ENCODE measurements at places on chromosomes 3 and 15.

DNA sequence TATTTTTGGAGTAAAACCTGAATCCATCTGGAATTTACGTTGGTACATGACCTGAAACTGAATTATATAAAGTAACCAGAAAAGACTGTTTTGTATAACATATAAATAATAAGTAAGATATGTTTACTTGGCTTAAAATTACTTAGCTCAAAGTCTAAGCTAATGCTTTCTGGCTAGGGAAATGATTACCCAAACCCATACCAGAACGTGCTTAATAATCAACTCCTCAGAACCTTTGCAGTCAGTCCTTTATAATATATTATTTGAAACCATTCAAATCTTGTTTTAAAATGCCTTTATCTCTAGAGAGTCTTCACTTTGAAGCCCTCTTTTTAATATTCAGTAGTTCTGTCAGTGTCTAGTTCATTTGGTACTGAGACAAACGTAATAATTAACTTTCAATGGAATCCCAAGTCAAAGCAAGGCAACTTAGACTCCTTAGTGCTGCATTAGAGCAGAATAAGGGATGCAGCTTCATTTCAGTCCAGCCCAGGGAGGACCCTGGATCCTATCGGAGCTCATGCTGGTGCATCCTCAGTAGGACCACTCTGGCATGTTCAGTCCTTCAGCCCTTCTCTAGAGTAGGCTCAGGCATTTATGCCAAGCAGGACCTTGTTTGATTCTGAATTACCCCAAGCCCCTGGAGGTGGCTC lies 81.6 kb downstream of the MME start:
- no peak for DNase-seq

- no peak for DNase-seq
Measured at GRCh38 chr3:69881756-69882428, 117.6 kb upstream of the SAMMSON start.

GRCh38 chr3:194447161-194447560 lies 39.6 kb downstream of the ATP13A3 start:
- no peak for DNase-seq

GRCh38 chr3:116671151-116671550 lies 38.4 kb upstream of the TUSC7 start:
- no peak for DNase-seq

DNA sequence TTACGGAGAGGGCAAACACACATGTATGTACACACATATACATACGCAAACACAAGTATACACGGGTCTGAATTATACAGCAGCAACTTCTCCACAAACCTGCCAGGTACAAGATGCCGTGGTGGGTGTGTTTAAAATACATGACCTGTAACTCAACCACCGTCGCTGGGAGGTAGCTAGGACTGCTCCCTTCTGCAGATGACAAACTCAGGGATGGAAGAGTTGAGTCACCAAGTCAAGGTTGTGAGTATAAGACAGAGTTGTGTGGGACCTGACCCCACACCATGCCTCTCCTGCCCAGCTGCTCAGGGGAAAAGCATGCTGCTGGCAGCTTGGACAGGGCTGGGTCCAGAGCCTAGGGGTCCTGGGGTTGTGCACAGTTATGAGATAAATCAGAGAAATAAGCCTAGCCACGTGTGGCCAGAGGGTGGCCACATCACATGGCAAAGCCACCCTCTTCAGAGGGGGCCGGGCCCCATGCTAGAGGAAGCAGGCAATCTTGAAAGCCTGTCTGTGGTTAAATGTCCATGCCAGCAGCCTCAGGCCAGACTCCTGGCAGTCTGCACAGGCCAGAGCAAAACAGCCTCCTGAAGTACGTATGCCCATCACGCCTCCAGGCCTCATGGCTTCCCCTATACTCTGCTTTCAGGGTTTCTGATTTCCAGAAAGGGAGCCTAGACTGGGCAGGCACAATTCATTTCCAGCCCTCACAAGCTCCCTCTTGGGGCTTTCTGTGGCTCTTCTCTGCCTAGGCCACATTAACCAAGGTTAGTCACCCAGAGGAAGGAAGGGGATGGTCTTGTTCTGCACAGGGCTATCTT lies 107.7 kb upstream of the RPL32 start:
- DNase-seq = no peak

GRCh38 chr3:49006408-49007067 lies 653 bp upstream of the WDR6 start:
- no peak for DNase-seq

DNA sequence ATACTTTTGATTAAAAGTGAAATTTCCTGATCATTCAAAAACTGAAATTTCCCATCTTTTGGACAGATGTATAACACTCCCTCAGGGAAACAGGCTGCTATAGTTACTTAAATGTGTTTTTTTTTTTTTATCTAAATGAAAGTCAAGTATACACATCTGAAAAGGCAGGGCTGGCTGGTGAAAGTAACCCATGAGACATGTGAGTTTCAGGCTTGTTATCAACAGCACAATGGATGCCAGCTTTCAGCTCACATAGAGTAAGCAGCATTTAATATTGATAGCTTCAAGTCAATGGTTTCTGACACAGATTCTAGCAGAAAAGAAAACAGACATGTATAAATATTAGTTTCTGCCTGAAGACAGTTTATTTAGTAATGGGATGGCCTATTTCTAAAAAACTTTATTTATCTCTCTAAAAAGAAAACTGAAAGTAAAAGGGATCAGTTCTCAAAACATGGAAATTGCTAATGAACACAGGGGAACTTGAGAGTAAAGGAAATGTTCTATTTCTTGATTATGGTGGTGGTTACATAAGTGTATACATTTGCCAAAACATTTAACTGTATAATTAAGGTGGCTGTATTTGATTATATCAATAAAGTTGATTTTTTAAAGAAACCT lies 89.7 kb upstream of the CMC1 start:
- no peak for DNase-seq

Data from NCI-H524 (cell line).